CD4-positive, alpha-beta T cell (primary cell): ENCODE measurements at places on chromosomes 7 and 10. TPM values are rescaled to one million over a fixed set of nuclear protein-coding genes. Genes with fewer than 3 reads are reported as not detected.

GRCh38 chr7:2982831-2983230 lies 60.8 kb downstream of the CARD11 start:
- DNase-seq = peak; percentile 72

DNA sequence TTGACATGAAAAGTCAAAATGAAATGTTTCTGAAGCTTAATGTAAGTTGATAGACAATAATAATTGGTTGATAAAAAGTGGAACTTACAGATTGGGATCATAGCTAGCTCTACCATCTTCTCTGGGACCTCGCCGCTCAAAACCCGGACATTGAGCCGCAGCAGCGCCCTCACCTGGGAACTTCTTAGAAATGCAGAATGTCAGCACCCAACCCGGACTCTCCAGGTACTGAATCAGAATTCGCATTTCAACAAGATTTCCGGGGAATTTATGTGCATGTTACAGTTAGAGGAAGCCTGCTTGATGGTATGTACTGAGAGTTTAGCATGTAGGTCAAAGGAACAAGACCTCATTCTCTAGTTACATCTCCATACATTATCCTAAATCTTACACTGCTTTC lies 36.7 kb upstream of the ABLIM1 start:
- DNase-seq = peak; percentile 4

DNA sequence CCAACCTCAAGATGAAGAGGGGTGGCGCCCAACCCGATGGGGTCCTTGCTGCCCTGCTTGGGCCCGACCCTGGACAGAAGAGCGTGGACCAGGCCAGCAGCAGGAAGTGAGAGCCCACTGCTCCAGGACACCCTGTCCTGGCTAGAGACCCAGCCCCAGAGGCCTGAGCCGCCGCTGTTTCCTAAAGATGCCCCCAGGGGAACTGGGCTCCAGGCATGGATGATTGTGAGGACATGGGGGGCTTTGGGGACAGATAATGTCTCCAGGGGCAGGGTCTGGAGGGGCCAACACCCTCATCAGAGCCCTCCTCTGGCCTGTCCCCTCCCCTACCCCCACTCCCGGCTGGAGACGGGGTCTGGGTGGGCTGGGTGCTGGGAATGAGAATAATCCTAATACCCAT lies 71.7 kb downstream of the MYL10 start:
- DNase-seq = no peak

- no peak for DNase-seq
Measured at GRCh38 chr7:29384277-29384676, 179.4 kb upstream of the PRR15 start.

DNA sequence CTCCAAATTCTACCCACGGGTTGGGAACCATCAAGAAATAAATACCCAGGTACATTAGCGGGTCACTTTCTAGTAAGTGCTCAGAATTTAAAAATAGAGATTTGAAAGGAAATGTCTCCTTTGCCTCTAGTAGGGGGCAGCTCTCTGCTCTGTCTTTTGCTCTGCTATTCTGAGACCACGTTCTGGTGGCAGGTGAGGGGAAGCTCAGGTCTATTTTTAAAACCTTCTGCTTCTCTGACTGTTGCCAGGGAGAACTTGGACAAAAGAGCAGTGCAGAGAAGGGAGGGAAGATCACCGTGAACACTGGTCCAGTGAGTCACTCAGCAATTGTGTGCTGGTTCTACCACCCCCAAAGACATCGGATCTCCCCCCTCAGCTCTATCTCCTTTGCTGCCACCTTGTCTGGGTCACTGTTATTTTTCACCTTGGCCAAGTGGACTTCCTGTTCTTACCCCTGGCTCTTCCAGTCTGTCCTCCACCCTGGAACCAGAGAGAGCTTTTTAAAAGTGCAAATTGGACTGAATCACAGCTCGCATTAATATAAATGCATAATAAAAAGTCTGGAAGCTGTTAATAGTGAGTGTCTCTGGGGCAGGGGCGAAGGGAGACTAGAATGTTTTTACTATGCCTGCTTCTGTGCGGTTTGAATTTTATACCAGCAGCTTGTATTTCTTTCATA lies 72.4 kb upstream of the LOXL4 start:
- DNase-seq = no peak

Gene DGKB
- not detected for total RNA-seq

DNA sequence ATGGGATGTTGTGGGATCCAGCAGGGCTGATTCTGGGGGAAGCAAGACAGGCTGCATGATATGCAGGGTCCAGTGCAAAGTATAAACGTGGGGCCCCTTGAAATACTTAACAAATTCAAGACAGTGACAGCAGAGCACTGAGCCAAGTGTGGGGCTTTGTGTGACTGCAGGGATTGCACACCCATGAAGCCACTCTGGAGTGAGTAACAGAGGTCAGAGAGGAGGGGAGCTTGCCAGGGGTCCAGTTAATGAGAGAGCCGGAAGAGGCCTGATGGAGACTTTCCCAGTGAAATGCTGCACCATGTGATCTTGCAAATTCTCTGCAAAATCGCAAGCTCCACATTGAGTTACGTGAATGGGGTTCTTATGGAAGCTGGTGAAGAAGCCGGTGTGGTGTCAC lies 5.6 kb downstream of the NPVF start:
- DNase-seq = no peak

GRCh38 chr10:99983280-99983988 lies 26.3 kb downstream of the DNMBP start:
- no peak for DNase-seq

- no peak for DNase-seq
Measured at GRCh38 chr7:68875857-68876256, 722.4 kb upstream of the AUTS2 start.

DNA sequence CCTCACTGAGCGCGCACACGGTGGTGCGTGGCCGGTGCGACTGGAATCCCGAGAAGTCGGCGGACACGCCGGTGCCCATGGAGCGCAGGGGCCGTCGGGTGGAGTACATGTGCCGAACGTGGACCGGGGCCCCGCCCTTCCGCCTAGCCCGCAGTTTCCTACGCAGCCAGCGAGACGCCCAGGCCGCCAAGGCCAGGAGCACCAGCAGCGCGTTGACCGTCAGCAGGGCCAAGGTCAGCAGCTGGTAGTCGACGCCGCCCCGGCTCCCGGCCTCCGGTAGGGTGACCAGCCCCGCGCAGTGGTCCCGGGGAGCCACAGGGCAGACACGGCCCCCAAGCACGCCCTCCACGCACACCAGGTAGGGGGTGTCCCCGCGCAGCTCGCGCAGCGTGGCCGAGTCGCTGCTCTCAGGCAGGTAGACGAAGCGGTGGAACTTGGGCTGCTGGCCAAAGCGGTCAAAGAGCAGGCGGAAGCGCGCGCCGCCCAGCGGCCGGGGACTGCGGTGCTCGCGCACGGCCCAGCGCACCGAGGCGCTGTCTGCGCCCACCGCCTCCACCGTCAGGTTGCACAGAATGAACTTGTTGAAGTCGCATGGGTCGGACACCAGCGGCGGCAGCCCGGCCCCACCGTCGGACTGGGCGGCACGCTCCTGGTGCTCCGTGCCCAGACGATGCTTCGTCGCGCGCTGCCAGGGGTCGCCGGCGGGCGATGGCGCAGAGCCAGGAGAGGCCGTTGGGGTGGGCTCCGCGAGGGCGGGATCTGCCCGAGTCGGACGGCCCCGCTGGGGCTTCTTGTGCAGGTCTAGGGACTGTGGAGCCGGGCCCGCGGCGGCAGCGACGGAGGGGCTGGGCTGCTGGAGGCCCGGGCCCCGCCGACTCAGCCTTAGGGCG lies 2.2 kb downstream of the TRIL start:
- DNase-seq = no peak

DNA sequence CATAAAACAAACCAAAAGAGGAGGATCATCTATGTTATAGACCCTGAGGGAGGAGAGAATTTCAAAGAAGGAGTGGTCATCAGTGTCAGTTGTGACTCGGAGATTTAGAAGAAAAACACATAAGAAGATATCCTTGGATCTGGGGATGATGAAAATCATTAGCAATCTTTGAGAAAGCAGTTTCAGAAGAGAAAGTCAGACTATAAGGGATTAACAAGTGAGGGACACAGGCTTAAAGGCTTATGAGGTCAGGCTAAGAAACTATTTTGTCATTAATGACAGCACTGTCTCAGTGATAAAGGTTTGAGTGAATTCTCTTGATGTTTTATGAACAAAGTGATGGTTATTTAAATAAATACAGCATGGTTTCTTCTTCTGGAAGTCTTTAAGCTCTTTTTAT lies 6.1 kb upstream of the GPR85 start:
- no peak for DNase-seq

DNA sequence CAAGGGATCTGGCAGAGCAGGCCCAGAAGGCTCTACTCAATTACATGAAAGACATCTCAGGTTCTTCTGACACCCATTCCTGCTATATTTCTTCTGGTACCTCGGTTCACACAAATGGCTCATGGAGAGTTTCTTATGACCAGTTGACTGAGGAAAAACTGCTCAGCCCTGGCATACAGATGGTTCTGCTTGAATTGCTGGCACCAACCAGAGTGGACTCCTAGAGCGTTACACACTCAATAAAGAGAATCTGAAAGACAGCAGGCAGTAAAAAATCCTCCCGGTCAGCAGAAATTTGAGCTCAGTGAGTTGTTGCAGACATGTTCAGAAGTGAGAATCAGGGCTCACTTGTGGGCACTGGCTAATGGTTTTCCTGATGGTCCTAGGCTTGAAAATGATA lies 434.4 kb downstream of the TCERG1L start:
- DNase-seq = no peak

DNA sequence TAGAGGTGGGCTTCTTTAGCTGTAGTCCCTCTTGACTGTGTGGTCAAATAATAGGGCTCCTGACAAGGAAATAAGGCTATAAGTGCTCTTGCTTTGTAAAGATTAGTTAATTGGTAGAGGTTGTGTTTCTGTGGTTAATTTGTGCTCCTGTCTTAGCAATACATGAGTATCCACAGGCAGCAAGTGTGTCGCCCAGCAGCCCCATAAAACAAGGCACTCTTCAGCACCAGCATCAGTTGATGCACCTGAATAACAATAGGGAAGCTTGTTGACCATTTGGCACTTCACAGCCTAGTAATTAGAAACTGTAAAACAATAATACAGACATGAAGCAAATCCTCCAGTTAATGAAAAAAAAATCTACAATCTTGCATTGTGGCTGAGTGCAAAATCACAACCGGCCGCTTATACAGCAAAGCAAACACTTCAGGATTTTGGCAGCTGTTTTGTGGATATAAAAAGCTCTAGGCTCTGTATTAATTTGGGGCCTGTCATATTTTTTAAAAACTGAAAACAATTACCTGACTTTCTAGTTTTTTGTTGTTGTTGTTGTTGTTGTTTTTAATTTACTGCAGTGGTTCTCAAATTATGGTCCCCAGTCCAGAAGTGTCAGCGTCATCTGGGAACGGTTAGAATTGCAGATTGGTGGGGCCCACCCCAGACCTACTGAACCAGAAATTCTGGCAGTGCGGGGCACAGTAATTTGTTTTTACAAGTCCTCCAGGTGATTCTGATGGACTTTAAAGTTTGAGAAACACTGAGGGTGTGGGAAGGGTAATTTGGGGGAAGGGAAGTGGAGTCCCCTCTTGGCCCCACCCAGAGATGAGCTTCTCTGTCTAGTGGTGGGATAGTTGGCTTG lies 56.8 kb downstream of the AUTS2 start:
- DNase-seq = no peak

DNA sequence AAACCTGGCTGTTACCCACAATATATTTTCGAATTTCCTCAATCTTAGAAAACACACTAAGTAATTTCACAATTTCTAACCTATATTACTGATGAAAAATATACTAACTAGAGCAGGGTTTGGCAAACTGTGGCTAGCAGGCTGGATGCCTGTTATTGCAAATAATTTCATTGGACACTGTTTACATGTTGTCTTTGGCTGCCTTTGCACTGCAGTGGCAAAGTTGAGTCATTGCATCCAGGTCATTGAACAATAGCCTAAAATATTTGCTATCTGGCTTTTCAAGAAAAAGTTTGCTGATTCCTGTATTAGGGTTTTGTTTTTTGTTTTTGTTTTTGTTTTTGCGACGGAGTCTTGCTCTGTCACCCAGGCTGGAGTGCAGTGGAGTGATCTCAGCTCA lies 47.2 kb downstream of the KIF11 start:
- no peak for DNase-seq

Gene GIMAP6
- 14.9 TPM for total RNA-seq

DNA sequence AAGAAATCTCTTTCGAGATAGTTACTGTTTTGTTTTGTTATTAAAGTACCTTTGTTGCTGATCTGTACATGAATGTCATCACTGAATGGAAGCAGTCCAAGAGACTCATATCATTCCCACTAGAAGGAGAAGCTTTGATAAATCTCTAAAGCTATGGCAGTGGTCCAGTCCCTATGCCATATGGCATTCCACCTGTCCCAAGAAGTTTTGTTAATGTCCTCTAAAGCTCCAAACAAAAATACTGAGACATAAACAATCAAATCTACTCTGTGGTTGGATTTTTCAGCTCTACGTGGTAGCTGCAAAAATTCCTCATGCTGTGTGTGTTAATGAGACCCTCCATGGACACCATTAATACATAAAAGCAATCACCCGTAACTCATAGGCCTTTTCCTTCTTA lies 94.1 kb downstream of the LRRN3 start:
- no peak for DNase-seq

DNA sequence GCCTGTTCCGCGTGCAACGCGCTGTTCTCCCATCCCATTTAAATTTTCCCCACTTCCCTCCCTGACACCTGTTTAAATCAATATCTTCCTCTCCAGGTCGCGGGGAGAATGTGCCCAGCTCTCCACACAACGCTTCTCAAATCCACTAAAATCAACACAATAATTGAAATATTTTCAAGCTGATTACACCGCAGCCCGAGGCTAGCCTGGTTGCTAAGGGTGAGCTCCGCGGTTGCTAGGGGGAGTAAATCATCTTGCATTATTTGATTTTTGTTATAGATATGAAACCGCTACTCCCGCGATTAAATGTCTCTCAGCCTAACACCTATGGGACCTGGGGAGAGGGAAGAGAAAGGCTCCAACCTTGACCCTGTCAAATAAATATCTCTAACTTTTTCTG lies 36.2 kb downstream of the UNCX start:
- DNase-seq = no peak

GRCh38 chr10:70615784-70616522 lies 13.4 kb upstream of the PRF1 start:
- no peak for DNase-seq

- no peak for DNase-seq
Measured at GRCh38 chr10:54159924-54160323, 641.1 kb downstream of the PCDH15 start.

Gene NUTM2E
- 0.99 TPM for total RNA-seq

- no peak for DNase-seq
Measured at GRCh38 chr10:34880817-34881216, 65.7 kb upstream of the PARD3 start.

DNA sequence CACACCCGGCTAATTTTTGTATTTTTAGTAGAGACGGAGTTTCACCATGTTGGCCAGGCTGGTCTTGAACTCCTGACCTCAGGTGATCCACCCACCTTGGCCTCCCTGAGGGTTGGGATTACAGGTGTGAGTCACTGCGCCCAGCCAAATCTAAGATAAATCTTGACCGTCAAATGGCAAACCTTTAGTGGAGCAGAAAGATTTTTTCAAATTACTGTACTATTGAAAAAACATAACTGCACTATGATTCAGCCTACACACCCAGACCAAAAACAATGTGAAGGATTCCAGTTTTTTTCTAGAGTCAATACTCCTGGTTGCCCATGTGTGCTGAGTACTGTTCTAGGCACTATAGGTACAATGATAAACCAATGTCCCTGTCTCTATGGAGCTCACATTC lies 33.9 kb upstream of the SVIL start:
- no peak for DNase-seq

GRCh38 chr7:3245077-3245476 lies 56.0 kb upstream of the SDK1 start:
- no peak for DNase-seq

Gene ENO4
- total RNA-seq = not detected
